ENCODE measurements at places on chromosomes 3 and 15.

- no peak for DNase-seq
These were observed 1097.6 kb upstream of the CFAP20DC start for GRCh38 chr3:60147249-60147950.

DNA sequence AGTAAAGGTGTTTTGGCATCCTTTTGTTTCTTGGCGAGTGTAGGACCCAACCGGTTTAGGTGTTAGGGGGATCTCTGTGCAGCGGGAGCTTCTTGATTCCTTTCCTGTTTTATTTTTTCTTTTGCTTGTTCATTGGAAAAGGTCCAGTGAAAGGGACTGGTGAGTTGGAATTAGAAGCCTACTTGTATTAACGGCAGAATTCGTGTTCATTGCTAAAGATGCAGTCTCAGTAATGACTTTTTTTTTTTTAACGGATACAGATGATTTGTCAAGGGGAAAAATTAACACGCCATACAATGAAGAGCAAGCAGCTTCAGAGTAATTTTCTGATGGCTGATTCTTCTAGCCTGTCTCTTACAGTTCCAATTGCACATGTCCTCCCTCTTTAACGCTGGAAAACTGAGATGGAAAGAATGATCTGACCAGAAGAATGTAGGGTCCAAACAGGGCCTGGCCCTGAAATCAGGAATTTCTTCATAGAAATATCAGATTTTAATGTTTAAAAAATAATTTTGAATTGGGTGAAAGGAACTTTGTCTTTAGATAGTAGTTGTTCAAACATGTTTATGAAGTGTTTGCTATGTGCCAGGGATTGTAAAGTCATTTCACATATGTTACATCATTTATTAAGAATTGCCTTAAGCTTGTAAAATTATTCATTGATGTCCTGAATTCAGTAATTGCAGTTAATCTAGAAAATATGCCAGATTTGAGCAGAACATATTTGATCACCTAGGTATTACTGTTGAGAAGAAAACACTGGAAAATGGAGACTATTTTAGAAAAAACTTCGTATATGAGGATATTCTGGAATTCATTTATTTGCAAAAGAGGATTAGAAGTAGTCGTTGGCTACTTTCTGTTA is 1.4 kb downstream of the MAPK6 start:
- DNase-seq: no peak

GRCh38 chr3:151315136-151315535 is 1.5 kb downstream of the GPR87 start:
- no peak for DNase-seq

DNA sequence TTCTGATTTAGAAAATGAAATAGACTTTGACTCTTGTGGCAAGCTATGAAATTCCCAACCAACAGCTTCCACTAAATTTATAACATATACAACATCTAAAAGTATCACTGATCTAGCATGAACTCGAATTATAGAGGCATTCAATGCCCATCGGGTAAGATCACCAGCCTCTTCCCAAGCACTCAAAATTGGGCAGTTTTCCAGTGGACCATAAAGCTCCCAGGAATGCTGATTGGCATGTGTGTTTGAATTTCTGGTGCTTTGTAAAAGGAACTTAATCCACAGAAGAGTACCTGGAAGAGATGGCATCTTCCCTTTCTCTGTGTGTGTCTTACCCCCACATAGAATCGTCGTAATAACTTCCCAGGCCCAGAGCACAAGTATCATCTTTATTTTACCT is 10.0 kb downstream of the LRTM1 start:
- DNase-seq: no peak

DNA sequence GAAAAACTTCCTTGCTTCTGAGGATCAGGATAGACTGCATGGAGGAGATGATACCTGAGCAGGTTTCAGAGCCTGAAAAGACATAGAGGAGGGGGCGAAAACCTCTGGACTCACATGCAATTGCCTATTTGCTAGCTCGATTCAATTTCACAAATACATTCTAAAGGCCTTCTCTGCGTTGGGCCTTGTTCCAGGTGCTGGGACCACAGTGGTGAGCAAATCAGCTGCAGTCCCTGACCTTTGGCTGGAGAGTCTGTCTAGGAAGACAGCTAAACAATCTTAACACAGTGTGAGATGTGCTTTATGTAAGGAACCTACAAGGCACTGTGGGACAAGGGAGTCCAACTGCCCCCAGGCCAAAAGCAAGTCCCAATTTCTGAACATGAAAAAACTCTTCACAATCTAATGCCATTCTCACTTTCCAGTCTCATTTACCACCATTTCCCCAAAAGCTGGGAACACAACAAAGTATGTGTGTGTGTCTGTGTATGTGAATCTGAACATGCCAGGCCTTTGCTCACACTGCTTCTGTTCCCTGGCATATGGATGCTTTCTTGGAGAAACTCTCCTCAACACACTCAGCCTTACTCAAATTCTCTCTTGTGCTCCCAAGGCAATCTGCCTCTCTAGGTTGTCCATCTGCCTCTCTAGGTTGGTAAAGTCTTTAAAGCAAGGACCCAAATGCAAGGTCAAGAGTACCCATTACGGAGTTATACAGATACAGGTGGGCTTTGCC is 2.1 kb upstream of the PCCB start:
- no peak for DNase-seq

GRCh38 chr3:4581124-4581424 is 87.9 kb downstream of the ITPR1 start:
- no peak for DNase-seq

- DNase-seq: no peak
These were observed 2.6 kb downstream of the ZBTB47 start for GRCh38 chr3:42655980-42656679.

GRCh38 chr3:62667714-62668113 is 207.5 kb downstream of the CADPS start:
- DNase-seq: no peak

GRCh38 chr3:44026220-44026865 is 215.3 kb upstream of the TOPAZ1 start:
- DNase-seq: no peak

DNA sequence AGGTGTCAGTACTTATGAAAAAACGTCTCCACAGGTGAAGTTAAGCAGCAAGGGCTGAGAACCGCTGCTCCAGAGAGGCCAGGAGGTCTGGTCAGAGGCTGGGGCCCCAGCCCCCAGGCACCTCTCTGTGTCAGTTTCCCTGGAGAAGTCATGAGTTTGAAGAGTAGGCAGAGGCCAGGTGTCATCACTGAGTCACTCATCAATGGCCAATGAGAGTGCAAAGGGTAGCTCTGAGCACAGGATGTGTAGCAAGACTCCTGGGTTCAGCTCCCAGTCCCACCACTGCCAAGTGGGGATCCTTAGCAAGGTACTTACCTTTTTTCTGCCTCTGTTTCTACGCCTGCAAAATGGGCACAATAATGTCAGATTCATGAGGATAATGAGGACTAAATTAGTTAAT is 47.9 kb downstream of the CORO2B start:
- no peak for DNase-seq

DNA sequence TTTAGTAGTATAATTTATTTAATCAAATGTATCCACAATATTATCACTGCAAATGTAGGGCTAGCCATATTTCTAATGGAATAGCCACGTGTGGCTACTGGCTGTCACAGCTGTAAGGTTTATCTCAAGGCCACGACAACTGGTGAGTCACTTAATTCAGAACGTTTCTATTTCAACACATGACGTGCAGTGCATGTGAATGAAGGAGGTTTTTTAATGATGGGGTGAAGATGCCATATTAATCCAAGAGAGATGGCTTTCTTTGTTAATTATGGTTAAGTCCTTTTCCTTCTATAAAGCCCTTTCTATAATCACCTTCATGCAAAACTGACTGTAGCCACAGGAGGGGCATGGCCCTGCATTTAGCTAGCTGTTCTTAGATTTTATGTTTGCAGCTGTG is 212.0 kb downstream of the FEZF2 start:
- no peak for DNase-seq

DNA sequence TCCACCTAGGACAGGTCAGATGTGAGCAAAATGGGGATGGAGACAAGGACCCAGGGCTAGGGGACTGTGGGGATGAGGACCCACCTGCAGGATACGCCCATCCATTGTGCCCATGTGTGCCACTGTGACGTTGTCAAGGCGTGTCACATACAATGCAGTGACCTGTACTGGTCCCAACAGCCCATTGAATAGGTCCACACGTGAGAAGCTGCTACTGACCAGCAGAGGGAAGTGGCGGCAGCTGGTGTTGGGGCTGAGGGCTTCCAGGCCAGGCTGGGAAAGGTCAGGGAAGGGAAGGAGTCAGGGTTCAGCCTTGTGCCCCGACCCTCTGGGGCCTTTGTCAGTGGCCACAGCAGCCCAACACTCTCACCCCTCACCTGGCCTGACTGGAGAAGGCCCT is 4.7 kb downstream of the MST1R start:
- DNase-seq: no peak

- no peak for DNase-seq
These were observed 3.9 kb downstream of the PLA2G4E start for GRCh38 chr15:42016971-42017370.

- DNase-seq: no peak
These were observed 11.5 kb upstream of the BUB1B start for GRCh38 chr15:40149339-40149738.

GRCh38 chr15:70474471-70475406 is 288.6 kb downstream of the UACA start:
- DNase-seq: peak; percentile 82

GRCh38 chr3:70882104-70882503 is 569.7 kb upstream of the MDFIC2 start:
- no peak for DNase-seq

GRCh38 chr3:115146418-115147328 is at the start of gene ZBTB20:
Gene ZBTB20, minus strand, starts transcription at chr3:115147288.
- peak; percentile 61 for DNase-seq
